ENCODE measurements at places on chromosomes 7 and 10.

DNA sequence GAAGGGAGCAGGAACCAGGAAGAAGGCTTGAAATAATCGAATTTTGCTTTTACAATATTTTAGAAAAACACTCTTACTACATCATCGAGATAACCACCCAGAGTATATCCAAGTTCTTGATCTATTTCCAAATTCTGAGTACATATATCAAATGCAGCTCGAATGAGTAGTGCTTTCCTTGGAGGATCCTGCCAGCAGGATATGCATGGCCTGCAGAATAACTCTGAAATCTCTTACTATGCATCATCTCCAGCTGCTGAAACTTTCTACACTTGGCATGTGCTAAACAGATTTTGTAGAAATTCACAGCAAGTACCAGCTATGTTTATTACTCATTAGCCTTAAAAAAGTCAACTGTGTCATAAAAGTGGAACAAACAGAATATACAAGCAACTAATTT, 44.0 kb upstream of the ANK3 start:
- DNase-seq = peak; percentile 65

- DNase-seq = no peak
Observed at GRCh38 chr7:149723795-149724495, 49.4 kb downstream of the ZNF467 start.

DNA sequence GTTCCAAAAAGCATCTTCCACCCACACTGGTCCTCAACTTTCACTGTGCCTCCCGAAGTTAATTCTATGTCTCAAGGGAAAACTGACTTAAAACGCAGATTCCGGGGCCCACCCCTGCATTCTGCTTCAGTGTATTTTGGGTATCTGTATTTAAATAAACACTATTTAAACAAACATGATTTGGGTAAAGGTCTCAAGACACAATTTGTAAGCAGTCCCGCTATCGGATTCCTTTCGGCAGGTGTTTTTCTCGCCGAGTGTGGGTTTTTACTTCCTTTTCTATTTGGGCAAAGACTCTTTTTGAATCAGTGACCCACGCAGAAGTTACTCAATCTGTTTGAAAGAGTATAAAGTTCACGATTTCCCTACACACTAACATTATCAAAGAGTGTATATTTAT, 1.2 kb downstream of the PDIA4 start:
- DNase-seq = no peak

DNA sequence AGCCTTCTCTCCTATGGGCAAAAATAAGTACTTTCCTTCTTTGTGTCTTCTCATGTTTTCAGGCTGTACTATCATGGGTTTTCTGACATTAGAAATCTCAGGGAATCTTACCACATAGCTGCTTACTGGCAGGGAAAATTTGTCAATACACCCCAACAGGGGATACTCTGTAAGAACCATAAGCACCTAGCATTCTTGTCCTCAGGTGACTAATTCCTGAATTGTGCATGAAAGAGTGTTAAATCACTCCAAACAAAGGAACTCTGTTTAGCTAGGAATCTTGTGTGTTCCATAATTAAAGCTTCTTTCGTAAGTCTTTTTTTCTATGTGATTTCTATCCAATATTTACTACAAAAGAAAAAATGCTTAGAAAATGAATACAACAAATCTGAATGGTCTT, 206.7 kb upstream of the POT1 start:
- no peak for DNase-seq

GRCh38 chr10:23433701-23434100, 5.2 kb upstream of the OTUD1 start:
- DNase-seq = no peak

DNA sequence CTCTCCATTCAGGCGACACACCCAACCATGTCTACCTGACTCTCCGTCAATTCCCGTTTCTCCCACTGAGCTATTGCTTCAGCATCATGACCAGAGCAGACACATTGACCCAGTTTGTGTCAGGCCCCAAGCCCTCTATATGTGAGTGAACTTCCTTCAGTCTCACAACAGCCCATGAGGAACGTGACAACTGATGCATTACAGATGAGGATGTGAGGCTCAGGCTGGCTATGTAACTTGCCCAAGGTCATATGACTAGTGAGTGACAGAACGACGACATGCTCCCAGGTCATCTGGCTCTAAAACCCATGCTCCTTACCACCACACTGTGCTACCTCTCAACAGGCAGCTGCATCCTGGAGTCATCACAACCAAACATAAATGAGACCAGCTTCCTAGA, 3.7 kb downstream of the TMEM140 start:
- DNase-seq = no peak
